ENCODE measurements at places on chromosomes 7 and 10.

DNA sequence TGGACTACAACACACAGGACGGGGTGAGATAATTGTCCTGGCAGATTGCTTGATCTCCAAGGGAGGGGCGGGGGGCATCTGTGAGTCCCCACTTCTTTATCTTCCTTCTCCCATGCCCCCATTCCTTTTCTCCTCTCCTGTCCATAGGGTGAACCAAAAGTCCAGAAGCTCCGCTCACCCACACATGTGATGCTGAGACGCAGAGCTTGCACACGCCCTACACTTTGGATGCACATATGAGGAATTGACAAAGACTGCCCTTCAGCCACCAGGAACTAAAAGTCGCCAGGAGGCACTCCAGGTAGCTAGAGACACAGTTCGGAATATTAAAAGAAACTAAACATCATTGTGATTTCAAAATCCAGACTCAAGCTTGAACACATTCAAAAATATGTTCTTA is 112.7 kb upstream of the FGFR2 start:
- no peak for DNase-seq

DNA sequence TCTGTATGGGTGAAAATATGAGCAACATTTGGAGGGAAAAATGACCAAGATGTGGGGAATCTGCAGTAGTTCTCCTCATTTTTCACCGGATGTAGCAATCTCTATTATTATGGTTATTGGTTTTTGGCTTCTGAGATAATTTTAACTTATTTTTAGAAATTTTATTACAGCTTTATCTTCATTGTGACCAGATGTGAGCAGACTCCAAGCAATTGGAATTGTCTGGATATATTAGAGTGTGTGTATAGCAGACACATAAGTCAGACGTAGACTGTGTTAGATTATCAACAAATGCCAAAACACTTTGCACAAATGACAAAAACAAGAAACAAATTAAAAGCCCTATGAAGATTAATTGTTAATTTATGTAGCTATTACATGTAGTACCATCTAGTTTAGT is 249.1 kb downstream of the DNAJB9 start:
- DNase-seq = no peak

DNA sequence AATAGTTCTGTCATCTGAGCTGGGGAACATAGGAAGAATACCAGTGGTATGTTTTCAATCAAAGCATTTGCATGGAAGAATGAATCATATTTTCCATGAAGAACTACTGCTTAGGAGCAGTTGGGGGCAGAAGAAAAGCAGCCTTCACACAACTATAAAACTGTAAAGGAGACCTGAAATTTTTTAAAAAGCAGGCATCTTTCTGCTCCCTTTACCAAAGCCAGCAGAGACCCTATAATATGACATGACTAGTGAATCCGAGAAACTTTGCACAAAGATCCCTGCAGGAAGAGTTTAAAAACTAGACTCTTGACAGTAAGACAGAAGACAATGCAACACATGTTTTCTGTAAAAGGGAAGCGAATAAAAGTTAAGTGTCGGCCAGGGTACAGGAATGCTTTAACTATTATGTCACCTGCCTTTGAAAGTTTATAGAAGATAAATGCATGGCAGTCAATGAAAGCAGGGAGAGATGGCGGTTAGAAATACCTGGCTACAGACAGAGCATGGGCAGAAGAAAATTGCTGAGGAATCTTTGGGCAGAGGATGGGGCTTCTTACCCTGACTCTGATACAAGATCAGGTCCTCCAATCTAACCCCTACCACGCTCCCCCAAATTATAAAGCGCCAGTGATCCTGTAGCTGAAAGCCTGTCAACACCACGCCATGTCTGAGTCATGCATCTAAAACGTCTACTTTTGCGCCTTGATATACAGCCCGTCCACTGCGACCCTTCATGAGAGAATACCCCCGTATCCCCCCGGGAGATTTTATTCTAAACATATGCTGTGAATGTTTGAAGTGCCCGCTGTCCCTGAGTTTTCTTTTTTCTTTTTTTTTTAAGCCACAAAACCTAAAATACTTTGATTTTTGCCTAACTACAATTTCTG is 93.1 kb downstream of the GLI3 start:
- no peak for DNase-seq

- no peak for DNase-seq
Measured at GRCh38 chr10:8416192-8416701, 361.8 kb downstream of the GATA3 start.

DNA sequence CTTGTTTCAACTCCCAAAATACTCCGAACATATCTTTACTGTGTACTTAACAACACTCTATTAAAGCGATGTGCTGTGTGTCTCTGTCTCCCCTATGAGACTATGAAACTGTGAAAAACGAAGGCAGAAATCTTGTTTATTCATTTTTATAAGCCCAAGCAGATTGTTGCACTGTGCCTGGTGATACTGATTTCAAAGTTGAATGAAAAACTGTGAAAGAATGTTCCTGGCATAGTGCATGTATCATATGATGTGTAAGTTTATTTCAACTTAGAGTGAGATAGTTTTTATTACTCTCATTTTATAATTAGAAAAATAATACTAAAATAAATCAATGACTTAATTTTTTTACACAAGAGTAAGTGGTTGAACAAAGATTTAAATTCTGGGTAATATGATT is 471.9 kb upstream of the PCDH15 start:
- no peak for DNase-seq

DNA sequence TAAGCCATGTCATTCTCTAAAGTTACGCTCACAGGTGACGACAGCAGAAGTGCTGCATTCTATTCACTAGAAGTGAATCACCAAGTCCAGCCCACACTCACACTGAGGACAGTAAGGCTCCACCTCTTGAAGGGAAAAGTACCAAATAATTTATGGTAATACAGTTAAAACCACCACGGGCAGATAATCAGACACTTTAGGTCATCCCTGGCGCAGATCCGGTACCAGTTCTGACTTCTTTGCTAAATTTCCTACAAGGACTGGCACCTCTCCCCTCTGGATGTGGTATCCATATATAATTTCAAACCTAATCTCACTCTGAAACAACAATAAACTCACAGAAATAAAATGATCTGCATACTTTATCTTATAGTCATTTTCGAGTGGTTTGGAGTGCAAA is 954.7 kb upstream of the GHITM start:
- DNase-seq = no peak

DNA sequence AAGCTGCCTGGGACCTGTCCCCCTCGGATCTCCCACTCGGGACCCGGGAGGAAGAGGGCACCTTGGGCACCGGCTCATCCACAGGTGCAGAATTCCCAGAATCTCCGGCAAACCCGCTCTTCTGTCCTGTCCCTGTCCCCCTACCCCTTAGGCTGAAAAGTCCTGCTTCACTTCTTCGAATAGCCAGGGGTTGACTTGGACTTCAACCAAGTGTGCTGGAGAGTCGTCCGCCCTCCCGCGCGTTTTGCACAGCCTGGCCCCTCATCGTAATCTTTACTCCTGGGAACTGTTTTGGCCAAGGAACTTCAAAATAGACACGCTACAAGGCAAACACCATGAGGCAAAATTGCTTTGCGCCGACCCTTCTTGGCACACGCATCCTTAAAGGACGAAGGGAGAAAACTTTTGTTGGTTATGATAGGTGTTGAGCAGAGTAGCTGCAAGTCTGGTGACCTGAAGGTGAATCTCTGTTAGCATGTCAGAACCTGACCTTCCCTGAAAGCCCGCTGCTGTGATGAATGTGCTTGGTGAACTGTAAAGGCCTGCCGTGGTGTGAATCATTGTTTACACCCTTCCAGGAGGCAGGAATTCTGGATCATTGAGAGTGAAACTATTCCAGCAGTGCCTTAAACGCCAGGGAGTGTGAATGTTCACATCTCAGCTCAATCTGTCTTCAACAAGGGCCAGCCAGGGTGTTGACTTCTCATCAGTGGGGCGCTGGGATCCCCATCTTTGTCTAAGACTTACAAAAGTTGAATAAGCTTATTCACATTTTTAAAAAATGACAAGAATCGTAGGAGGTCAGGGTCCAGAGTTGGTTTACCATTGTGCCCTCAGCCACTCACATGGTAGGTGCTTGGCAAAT is 589 bp upstream of the RAPGEF5 start:
- no peak for DNase-seq

DNA sequence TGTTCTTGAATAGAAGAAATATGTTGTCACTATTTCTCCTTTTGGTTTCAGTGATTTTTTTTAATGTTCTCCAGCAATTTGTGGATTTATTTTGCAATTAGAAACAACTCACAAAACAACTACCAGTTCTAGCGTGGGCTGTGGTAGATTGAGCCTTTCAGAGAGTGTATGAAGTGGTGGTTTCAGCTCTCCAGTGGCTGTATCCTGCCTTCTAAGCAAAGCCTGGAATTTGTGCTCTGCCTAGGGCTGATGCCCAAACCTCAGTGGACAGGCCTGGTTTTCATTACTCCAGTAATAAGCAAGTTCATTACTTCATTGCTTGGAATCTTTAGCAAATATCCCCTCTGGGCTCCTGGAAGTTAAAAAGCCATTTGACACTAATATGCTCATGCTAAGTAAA is 35.9 kb downstream of the APBB1IP start:
- DNase-seq = no peak

- DNase-seq = no peak
Measured at GRCh38 chr7:155212301-155213015, 85.2 kb upstream of the INSIG1 start.

- DNase-seq = no peak
Measured at GRCh38 chr10:78777867-78778266, 290.9 kb upstream of the ZMIZ1 start.

DNA sequence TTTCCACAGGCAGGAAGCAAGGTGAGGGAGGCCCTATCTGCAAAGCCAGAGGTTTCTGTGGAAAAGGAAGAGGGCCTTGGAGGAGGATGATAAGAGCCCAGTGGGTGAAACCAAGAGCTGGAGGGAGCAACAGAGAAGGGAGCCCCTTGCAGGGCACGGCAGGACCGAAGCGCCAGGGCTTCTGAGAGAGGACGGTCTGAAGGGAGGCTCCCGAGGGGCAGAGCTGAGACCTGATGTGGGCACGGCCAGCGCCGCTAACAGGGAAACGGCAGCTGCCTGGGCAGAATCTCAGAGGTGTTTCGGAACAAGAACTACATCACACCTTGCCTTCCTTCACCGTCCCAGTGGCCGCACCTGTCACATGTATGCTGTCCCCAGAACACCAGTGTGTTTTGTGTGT is 144.3 kb upstream of the ADARB2 start:
- DNase-seq = no peak

GRCh38 chr7:124790645-124791044 is 25.1 kb upstream of the GPR37 start:
- DNase-seq = no peak

- no peak for DNase-seq
Measured at GRCh38 chr10:128643658-128644057, 517.4 kb upstream of the MKI67 start.

DNA sequence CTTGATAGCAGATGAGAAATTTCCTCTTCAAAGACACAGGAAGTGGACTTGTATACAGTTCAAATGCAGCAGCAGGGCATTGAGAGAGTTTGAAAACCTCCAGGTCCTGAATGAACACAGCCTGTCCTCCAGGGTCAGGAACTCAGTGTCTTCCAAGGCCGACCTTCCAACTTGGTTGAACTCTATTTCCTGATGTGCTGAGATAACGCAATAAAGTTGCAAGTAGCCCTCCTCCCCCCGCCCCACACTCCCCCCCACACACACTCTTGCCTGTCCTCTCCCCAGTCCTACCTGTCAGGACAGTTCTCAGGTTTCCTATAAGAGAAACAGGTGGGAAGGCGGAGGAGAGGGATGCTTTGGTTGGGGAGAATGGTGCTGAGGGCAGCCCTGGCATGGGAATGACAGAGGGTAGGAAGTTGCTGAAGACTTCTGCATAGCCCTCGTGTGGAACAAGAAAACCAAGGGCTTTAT is 90.0 kb downstream of the CCDC71L start:
- DNase-seq = no peak

DNA sequence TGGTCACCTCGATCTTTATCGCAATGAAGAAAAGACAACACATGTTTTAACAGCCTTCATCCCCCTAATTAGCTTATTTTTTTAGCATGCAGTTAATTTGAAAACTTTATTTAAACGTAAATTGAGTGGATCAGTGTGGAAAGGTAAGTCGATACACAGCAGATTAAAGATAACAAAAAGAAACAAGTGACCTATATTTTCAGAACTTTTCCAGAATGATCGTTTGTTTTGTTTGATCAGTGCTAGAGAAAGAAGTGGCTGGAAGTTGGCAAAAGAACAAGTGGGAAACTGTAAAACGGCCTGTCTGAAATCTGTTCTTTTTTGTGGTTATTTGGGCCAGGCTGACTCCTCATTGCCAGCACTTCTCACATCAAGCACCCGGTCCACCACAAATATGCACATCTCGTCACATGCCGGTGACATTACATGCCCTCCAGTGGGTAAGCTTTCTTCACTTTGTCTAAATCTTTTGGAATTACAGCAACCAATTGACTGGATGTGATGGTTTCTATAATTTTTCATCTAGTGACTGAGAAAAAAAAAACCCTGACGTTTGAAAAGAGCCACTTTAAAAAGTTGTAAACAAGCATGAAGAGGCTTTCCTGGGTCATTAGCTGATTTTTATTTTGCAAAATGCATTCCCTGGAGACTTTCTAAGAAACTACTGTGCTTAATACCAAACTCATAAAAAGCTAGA is 33.2 kb downstream of the C7orf33 start:
- no peak for DNase-seq

- no peak for DNase-seq
Measured at GRCh38 chr7:73606801-73607691, 17.3 kb downstream of the MLXIPL start.

DNA sequence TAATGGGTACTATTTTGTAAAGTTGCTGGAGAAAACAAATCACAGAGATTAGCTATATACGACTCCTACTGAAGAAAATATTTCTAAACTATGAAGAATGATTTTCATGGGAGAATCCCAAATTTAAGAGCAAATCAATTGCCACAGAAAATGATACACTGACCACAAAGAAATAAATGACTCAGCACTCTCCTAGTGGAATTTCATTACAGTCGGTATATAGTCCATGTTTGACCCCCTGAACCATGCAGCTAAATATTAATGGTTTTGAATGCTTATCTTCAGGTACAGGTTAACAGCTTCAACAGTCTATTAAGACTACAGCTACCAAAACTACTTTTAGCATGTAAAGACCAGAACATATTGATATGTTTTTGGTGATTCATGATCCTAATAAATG is 65.0 kb downstream of the IDE start:
- DNase-seq = no peak

GRCh38 chr10:26879744-26880143 is 19.0 kb upstream of the ABI1 start:
- no peak for DNase-seq

- no peak for DNase-seq
Measured at GRCh38 chr10:97006364-97006763, 174.3 kb downstream of the LCOR start.

GRCh38 chr7:94135180-94135579 is 131.0 kb upstream of the BET1 start:
- DNase-seq = no peak

GRCh38 chr10:88820748-88821401 is 18.3 kb downstream of the LIPM start:
- no peak for DNase-seq

DNA sequence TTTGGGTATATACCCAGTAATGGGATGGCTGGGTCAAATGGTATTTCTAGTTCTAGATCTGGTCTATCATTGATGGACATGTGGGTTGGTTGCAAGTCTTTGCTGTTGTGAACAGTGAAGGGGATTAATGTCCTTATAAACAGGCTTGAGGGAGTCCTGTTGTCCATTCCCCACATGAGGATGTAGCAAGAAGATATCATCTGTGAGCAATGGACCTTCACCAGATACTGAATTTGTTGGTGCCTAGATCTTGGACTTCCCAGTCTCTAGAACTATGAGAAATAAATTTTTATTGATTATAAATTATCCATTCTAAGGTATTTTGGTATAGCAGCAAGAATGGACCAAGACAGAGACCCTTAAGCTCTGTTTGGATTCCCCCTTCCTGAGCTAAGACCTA is 72.2 kb upstream of the RELN start:
- no peak for DNase-seq

- DNase-seq = no peak
Measured at GRCh38 chr10:71766717-71767419, 6.5 kb downstream of the VSIR start.

Measured in NCI-H524 treated with DMSO at 0.1 percent for 48 hours (cell line).